Liver (tissue), 10 donors: ENCODE measurements at places on chromosomes 13 and 19. TPM values are rescaled to one million over a fixed set of nuclear protein-coding genes. Genes with fewer than 3 reads are reported as not detected.

GRCh38 chr19:39403331-39404312, 3.0 kb upstream of the ZFP36 start:
- DNase-seq: peak; percentile 68

- no peak for DNase-seq
Measured at GRCh38 chr13:46562152-46562551, 9.2 kb downstream of the LRCH1 start.

DNA sequence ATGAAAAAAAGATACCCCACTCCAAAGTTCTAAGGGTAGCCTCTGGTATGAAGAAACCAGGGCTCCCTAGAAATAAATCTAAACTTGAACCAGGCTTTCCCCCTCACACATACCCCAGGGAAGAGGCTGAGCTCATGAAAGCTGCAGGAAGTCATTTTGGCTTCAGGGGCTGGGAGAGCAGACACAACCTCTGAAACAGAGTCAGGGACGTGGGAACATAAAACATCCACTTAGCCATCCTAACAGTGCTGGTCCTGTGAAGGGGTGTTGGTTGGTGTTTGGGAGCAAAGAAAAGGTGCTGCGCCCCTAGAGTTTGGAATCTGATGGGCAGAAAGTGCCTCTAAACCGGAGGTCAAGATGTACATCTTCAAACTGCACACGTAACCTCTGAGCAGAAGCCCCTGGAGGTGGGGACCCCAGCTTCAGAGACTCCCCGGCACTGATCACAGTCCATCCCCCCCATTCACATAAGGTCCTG, 15.8 kb downstream of the RAB3D start:
- no peak for DNase-seq

DNA sequence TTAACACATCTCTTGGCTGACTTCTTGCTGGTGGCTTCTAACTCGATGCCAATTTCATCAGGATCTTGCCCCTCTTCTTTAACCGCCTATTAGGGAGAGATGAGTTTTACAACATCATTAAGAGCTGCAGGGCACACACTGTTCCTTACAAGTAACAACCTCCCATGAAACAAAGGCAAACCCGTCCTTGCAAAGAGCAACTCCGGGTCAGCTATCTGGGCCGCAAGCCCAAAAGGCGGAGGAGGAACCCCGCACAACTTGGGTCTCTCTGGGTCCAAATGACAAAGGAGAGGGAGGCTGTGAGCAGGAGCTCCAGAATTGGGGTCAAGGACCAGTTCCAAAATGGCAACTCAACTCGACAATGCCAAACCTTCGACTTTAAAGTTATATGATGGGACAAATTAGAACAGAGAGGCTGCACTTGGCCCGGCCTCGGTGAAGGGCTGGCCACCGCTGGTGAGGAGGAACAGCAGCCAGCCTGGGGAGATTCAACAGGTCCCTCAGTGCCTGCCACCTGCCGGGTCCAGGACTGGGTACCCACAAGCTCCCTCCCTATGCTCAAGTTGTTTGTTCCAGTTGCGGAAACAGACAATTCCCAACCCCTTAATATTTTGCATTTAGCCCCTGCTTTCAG, 1.1 kb downstream of the SAFB2 start:
- DNase-seq: no peak

- no peak for DNase-seq
Measured at GRCh38 chr13:44051405-44051804, 171.7 kb downstream of the LACC1 start.

GPC5 gene
- polyA plus RNA-seq: 2.8 TPM

ONECUT3 gene
- polyA plus RNA-seq: not detected

LRRC63 gene
- 0.03 TPM for polyA plus RNA-seq

DAND5 gene
- polyA plus RNA-seq: not detected

GGN gene
- not detected for polyA plus RNA-seq

CLEC17A gene
- polyA plus RNA-seq: not detected

GJB6 gene
- not detected for polyA plus RNA-seq

MEDAG gene
- 0.24 TPM for polyA plus RNA-seq

TTC9B gene
- polyA plus RNA-seq: 0.14 TPM

KLF12 gene
- polyA plus RNA-seq: 14.0 TPM
